ENCODE measurements at places on chromosomes 5 and 9. TPM values are rescaled to one million over a fixed set of nuclear protein-coding genes. Genes with fewer than 3 reads are reported as not detected.

DNA sequence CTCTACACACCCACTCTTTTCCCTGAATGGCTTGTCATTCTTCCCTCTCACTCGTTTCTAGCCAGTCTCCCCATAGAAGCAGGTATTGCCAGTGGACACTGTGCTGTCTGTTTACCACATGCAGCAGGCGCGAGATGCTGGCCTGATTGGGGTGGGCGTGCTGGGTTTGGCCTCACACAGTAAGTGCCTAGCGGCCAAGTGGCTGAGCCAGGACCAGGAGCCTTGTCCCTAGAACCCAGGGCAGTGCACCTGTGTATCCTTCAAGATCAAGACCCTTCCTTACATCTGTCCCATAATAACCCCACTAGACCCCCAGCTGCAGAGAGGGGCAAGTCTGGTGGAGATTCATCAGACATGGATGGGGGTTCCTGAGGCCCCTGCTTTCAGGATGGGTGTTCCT lies 112.8 kb upstream of the IRX4 start:
- H3K4me3 ChIP-seq: no peak overlapping the region
- no peaks in the 10 kb centered on the region for H3K27me3 ChIP-seq
- no peak for DNase-seq
- H3K36me3 ChIP-seq: no peaks in the 10 kb centered on the region
- no peaks in the 10 kb centered on the region for H3K4me1 ChIP-seq

DNA sequence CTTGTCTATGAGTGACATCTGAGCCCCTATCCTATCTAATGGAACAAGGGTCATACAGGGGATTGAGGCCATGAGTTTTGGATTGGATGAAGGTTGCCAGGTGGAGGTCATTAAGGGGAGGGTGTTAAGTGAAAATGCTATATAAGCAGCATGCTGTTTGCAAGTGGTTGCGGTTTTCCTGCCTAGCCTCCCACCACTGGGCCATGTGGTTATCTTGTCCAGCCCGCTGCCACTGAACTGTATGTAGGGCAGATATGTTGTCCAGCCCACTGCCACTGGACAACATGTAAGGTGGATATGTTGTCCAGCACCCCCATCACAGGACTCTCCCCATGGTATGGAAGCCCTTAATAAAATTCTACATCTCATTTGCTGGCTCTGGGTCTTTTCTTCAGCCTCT lies 200.0 kb downstream of the FGF10 start:
- H3K4me1 ChIP-seq: no peaks in the 10 kb centered on the region
- H3K4me3 ChIP-seq: no peak overlapping the region
- no peaks in the 10 kb centered on the region for H3K27me3 ChIP-seq
- H3K27ac ChIP-seq: no peak overlapping the region

Gene OGN
- 43.5 TPM for total RNA-seq

- H3K4me3 ChIP-seq: no peak overlapping the region
- no peak overlapping the region for H3K27ac ChIP-seq
- peaks cover 13% of the 10 kb centered on the region for H3K4me1 ChIP-seq
- DNase-seq: peak; percentile 16
- H3K27me3 ChIP-seq: no peaks in the 10 kb centered on the region
These were observed 82.3 kb downstream of the SLC1A3 start for GRCh38 chr5:36688722-36689121.

- H3K36me3 ChIP-seq: no peaks in the 10 kb centered on the region
- no peak for DNase-seq
- H3K4me3 ChIP-seq: no peak overlapping the region
- no peak overlapping the region for H3K27ac ChIP-seq
- peaks cover 23% of the 10 kb centered on the region for H3K4me1 ChIP-seq
These were observed 4.6 kb upstream of the ZNF608 start for GRCh38 chr5:124751031-124751430.

GRCh38 chr5:134997015-134997414 lies 29.3 kb downstream of the CATSPER3 start:
- H3K27ac ChIP-seq: no peak overlapping the region

DNA sequence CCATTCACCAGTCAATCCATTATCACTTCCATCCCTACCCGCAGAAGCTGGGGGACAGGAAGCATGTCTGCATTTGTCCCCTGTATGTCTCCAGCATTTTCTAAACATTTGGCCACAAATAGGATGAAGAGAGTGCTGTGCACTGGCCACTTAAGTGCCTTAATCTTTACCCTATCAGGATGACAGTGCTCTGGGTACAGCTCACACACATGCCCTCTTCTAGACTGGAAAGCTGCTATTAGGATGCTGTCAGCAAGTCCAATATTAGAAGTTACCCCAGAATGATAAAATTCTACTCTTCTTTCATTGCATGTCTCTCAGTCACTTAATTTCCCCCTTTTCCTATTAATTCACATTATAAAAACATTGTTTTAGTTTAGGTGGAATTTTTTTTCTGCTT lies 168.4 kb downstream of the RASEF start:
- peaks cover 14% of the 10 kb centered on the region for H3K4me1 ChIP-seq
- H3K27ac ChIP-seq: no peak overlapping the region
- no peak for DNase-seq
- H3K4me3 ChIP-seq: no peak overlapping the region
- no peaks in the 10 kb centered on the region for H3K36me3 ChIP-seq

DNA sequence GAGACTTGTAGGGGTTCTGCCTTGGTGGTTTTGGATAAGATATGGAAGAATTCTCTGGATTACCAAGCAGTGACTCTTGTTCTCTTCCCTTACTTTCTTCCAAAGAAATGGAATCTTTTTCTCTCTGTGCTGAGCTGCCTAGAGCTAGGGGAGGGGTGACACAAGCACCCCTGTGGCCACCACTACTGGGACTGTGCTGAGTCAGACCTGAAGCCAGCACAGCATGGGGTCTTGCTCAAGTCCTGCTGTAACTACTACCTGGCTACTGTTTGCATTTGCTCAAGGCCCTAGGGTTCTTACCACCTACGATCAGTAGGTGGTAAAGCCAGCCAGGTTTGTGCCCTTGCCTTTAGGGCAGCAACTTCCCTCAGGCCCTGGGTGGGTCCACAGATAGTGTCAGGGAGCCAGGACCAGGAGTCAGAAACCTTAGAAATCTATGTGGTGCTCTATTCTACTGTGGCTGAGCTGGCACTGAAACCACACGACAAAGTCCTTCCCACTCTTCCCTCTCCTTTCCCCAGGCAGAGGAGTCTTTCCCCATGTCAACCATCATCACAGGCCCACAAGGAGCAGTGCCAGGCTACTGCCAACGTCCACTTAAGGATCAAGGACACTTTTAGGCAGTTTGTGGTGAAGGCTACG lies 53.8 kb downstream of the SREK1 start:
- no peaks in the 10 kb centered on the region for H3K36me3 ChIP-seq
- H3K4me3 ChIP-seq: no peak overlapping the region
- DNase-seq: no peak
- no peak overlapping the region for H3K27ac ChIP-seq
- H3K4me1 ChIP-seq: no peaks in the 10 kb centered on the region

Gene SLC6A7
- total RNA-seq: 0.88 TPM

Gene KIAA0825
- 4.5 TPM for total RNA-seq

- DNase-seq: no peak
- H3K4me3 ChIP-seq: no peak overlapping the region
- no peaks in the 10 kb centered on the region for H3K36me3 ChIP-seq
- no peaks in the 10 kb centered on the region for H3K27me3 ChIP-seq
- no peaks in the 10 kb centered on the region for H3K4me1 ChIP-seq
These were observed 54.8 kb downstream of the FAM114A2 start for GRCh38 chr5:153983885-153984284.

DNA sequence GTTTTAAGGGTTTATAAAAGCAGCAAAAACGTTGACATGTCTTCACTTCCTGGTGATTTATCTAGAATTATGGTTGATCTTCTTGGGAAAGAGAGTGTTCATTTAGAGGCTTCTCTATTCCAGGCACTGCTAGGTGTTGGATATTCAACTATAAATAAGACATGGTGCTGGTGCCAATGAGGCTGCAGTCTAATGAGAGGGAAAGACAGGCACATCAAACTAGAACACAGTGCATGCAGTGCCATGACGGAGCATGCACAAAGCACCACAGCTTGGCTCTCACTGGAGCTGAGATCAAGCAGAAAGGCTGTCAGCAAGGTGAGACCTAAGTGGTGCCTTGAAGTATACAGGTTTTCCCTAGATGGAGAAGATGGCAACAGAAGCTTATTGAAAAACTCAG lies 126.5 kb downstream of the RMI1 start:
- no peaks in the 10 kb centered on the region for H3K36me3 ChIP-seq
- H3K4me3 ChIP-seq: no peak overlapping the region
- peaks cover 37% of the 10 kb centered on the region for H3K27me3 ChIP-seq
- H3K4me1 ChIP-seq: no peaks in the 10 kb centered on the region
- DNase-seq: no peak

GRCh38 chr5:38827525-38827924 lies 18.3 kb upstream of the OSMR start:
- no peak overlapping the region for H3K27ac ChIP-seq
- no peak for DNase-seq
- no peak overlapping the region for H3K4me3 ChIP-seq
- H3K4me1 ChIP-seq: no peaks in the 10 kb centered on the region
- no peaks in the 10 kb centered on the region for H3K36me3 ChIP-seq
- no peaks in the 10 kb centered on the region for H3K27me3 ChIP-seq

Gene AGXT2
- total RNA-seq: 8.0 TPM

Gene LECT2
- total RNA-seq: 25.0 TPM

GRCh38 chr9:36389590-36389989 lies 10.5 kb downstream of the RNF38 start:
- DNase-seq: no peak
- H3K4me1 ChIP-seq: no peaks in the 10 kb centered on the region
- no peaks in the 10 kb centered on the region for H3K36me3 ChIP-seq
- H3K27me3 ChIP-seq: no peaks in the 10 kb centered on the region

GRCh38 chr5:174608631-174609097 lies 115.7 kb upstream of the MSX2 start:
- no peaks in the 10 kb centered on the region for H3K27me3 ChIP-seq
- DNase-seq: no peak
- H3K27ac ChIP-seq: no peak overlapping the region
- peaks cover 13% of the 10 kb centered on the region for H3K4me1 ChIP-seq
- no peak overlapping the region for H3K4me3 ChIP-seq

- peak overlapping the region; percentile 74 for H3K27ac ChIP-seq
- peaks cover 53% of the 10 kb centered on the region for H3K4me1 ChIP-seq
- no peak for DNase-seq
These were observed 47.7 kb downstream of the LHFPL2 start for GRCh38 chr5:78600687-78601414.

DNA sequence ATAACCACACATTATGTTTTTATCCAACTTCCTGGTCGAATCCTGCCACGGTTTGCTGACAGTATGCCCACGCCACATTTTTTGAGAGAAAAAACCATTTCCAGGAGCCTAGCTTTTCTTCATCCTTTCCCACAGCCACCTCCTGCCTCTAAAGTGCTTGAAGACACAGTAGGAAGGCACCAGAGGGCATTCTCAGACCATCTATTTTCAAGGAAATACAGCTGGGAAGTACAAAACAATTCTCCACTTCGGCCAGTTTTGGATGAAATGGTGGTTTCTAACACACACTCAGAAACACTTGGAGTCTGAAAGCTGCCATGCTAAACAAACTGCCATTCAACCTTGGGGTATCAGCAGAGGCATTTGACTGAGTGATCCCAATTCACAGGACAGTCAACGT lies 86.3 kb upstream of the RPS23 start:
- no peaks in the 10 kb centered on the region for H3K4me1 ChIP-seq
- no peaks in the 10 kb centered on the region for H3K27me3 ChIP-seq
- peak overlapping the region; percentile 86 for H3K27ac ChIP-seq
- DNase-seq: peak; percentile 67
- H3K36me3 ChIP-seq: no peaks in the 10 kb centered on the region
- H3K4me3 ChIP-seq: no peak overlapping the region

- no peaks in the 10 kb centered on the region for H3K27me3 ChIP-seq
- no peak overlapping the region for H3K27ac ChIP-seq
- H3K4me1 ChIP-seq: peaks cover 4% of the 10 kb centered on the region
- H3K36me3 ChIP-seq: no peaks in the 10 kb centered on the region
- no peak overlapping the region for H3K4me3 ChIP-seq
These were observed 2124.9 kb downstream of the MAT2B start for GRCh38 chr5:165630261-165630778.

GRCh38 chr9:128554155-128554862 lies 1.9 kb downstream of the SPTAN1 start:
- H3K4me1 ChIP-seq: peaks cover 59% of the 10 kb centered on the region
- peak overlapping the region; percentile 97 for H3K4me3 ChIP-seq

DNA sequence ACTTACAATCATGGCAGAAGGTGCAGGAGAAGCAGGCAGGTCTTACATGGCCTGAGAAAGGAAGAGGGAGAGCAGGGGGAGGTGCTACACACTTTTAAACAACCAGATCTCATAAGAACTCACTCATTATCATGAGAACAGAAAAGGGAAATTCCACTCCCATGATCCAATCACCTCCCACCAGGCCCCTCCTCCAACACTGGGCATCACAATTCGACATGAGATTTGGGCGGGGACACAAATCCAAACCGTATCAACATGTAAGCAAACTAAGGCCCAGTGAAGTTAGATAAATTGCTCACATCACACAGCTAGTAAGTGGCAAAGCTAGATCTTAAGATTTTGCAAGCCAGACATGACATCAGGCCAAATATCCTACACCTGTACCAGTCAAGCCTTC lies 48.3 kb upstream of the RIC1 start:
- no peak overlapping the region for H3K4me3 ChIP-seq
- no peaks in the 10 kb centered on the region for H3K36me3 ChIP-seq
- no peaks in the 10 kb centered on the region for H3K27me3 ChIP-seq
- DNase-seq: no peak
- no peaks in the 10 kb centered on the region for H3K4me1 ChIP-seq

Gene SLC46A2
- not detected for total RNA-seq

- H3K4me1 ChIP-seq: peaks cover 28% of the 10 kb centered on the region
- H3K4me3 ChIP-seq: no peak overlapping the region
- no peaks in the 10 kb centered on the region for H3K27me3 ChIP-seq
- DNase-seq: peak; percentile 18
These were observed 425.1 kb downstream of the BNC2 start for GRCh38 chr9:16445141-16445920.

- no peak for DNase-seq
- H3K27me3 ChIP-seq: no peaks in the 10 kb centered on the region
- H3K27ac ChIP-seq: no peak overlapping the region
These were observed 16.1 kb downstream of the CPLX2 start for GRCh38 chr5:175887463-175887862.

DNA sequence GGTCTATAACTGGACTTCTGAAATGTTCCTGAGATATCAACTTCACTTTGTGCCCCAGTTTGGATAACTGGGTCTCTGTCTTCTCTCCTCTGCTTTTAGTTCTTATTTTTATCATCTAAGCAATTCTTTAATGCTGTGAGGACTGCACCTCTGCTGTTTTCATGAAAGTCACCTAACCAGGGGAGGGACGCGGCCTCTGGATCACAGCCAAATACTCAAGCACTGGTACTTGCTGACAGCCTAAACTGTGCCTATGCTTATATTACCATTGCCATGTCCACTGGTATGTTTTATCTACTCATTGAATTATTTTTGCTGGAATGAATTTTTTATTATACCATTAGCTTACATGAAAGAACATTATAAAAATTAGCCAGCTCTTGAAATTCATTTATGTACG lies 674.0 kb downstream of the DMRTA1 start:
- no peak overlapping the region for H3K4me3 ChIP-seq
- no peaks in the 10 kb centered on the region for H3K4me1 ChIP-seq
- no peak for DNase-seq
- H3K27ac ChIP-seq: no peak overlapping the region
- no peaks in the 10 kb centered on the region for H3K36me3 ChIP-seq

Data from hepatocyte (in vitro differentiated cells).